ENCODE measurements at places on chromosomes 12 and 14.

DNA sequence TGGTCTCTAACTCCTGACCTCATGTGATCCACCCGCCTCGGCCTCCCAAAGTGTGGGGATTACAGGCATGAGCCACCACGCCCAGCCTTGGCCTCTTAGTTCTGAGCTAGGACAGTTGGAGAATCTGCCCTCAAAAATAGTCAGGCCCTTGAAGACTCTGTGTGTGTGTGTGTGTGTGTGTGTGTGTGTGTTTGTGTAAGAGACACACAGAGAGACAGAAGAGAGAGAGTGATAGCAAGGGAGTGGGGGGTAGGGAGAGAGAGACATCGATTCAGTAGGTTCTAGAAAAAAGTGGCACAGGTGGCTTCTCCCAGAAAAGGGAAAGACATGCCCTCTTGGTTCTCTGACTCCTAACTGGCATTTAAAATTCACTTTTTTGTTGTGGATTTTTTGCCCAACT, 5.4 kb downstream of the HNF1A start:
- no peak for DNase-seq

- DNase-seq = no peak
Observed at GRCh38 chr12:105736498-105736897, 402.3 kb downstream of the NUAK1 start.

DNA sequence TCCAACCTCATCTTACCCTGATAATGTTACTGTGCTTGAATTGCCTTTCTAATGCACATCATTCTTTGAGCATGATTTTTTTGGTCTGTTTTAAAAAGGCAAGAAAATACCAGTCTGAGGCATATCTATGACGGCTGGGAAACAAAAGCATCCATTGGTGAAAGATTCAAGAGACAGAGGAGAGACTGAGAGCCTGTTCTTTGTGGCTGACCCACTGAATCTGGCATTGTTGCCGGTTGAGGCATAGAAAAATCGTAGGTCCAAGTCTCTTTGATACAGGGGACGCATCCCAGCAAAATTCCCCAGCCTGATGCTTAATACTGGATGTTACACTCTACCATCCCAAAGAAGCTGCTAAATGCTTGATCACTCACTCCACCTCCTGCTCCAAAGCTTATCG, 2.9 kb upstream of the KLHL42 start:
- no peak for DNase-seq

DNA sequence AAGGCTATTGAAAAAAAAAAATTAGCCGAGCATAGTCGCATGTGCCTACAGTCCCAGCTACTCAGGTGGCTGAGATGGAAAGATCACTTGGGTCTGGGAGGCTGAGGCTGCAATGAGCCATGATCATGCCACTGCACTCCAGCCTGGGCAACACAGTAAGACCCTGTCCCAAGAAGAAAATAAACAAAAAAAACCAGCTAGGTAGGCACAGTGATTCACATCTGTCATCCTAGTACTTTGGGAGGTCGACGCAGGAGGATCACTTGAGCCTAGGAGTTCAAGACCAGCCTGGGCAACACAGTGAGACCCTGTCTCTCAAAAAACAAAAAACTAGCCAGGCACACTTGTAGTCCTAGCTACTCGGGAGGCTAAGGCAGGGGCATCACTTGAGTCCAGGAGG, 8.2 kb downstream of the SARNP start:
- DNase-seq = no peak

GRCh38 chr12:48193623-48194022, 9.5 kb downstream of the OR10AD1 start:
- DNase-seq = no peak

GRCh38 chr12:23350808-23351207, 598.7 kb downstream of the SOX5 start:
- DNase-seq = no peak

- DNase-seq = no peak
Observed at GRCh38 chr12:124888260-124888659, 24.6 kb upstream of the SCARB1 start.

- no peak for DNase-seq
Observed at GRCh38 chr12:108835860-108836634, 21.3 kb downstream of the SSH1 start.

DNA sequence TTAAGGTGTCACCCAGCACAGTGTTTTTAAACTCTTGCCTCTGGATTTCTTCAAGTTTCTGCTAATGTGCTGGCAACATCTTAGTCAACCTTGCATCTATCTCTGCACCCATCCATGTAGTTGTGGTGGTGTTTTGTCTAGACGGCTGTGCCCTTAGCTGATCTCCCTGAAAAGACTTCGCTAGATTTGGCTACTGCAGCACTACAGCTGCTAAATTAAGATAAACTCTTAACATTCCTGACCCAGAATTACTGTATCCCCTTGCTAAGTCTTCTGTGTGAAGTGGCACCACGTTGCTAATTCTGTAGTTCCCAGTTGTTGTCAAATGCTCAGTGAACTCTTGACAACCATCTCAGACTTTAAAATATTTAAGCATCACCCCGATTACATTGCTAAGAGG, 66.8 kb downstream of the SRGAP1 start:
- DNase-seq = no peak

DNA sequence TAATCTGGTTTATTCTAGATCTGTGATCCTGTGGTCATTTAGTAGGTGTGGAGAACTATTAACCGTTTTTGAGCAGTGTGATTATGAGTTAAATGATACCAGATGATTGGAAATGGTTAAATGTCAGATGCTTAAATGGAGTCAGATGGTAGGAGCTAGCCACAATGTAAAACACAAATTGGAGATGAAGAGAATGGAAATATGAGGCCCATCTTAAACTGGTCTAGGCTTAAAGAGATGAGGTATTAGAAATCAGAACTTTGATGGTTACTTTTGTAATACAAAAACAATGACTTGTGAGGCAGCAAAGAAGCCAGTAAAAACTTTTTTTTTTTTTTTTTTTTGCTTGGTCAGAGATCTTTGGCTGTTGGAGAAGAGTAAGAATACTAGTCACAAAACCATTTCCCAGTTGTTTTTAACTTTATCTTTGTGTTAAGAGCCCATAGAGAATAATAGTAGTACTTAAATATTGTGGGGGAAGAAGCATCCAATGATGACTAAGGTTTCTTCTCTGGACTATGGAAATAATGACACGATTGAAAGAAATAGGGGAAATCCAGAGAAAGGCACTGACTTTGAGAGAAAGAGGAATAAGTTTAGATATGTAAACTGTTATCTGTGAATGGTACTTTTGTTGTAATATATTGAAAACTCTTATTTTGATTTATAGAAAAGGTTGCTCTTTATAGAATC, 95.9 kb downstream of the WNK1 start:
- DNase-seq = no peak

Data from BE2C (cell line).